GM03348 (cell line): ENCODE measurements at places on chromosomes 7 and 10.
A peak's percentile ranks its signal among the peaks of the same experiment; 100 is the strongest.

GRCh38 chr10:36469585-36469984 is 655.8 kb upstream of the ANKRD30A start:
- DNase-seq = peak; percentile 52

- DNase-seq = no peak
These were observed 4.8 kb upstream of the CPXM2 start for GRCh38 chr10:123896246-123896927.

DNA sequence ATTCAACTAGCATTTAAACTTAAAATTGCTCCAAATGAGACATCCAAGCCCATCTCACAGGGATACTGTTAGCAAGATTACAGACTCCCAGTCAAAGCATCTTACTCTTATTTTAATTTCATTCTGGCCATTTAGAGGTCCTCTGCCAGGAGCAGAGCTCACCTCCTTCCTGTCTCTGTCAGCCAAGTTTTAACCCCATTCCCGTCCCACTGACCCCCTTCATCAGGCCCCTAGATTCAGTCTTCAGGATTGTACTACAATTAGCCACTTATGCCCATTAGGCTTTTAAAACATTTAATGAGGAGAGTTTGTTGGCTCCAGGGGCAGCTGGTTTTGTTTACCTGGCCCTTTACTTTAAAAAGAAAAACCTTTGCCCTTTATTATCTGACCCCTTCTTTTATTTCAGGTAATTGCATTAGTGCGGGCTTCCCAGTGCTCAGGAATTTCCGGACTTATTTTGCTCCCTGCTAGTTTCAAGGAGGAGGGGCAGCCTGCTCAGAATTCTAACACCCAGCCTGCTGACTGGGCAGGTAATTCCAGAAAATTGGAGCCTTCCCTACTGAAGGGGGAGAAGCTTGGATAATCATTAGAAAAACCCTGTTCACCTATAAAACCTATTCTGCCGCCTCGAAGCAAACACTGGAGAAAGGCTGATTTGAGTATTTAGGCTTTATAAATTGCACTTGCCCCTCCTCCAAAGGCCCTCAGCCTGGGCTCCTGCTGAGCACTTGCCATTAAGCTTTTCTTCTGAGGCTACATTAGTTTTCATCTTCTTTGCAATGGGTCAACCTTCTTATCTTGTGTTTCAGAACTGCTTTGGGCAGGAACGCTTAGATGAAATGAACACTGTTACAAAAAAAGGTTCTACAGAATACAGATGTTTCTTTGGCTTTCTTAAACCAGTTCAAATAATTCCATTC is 200.5 kb upstream of the HPS1 start:
- no peak for DNase-seq

- no peak for DNase-seq
These were observed 99.6 kb downstream of the LRRC18 start for GRCh38 chr10:48839809-48840679.

- DNase-seq = no peak
These were observed 493.9 kb downstream of the GLRX3 start for GRCh38 chr10:130630135-130630534.
